ENCODE measurements at places on chromosomes 6 and 20. TPM values are rescaled to one million over a fixed set of nuclear protein-coding genes. Genes with fewer than 3 reads are reported as not detected.

GRCh38 chr6:11108726-11109125 lies 2.8 kb downstream of the ERVFRD-1 start:
- no peak for DNase-seq
- H3K4me1 ChIP-seq, result peaks cover 21% of the 10 kb centered on the region
- H3K4me3 ChIP-seq, result no peak overlapping the region
- peaks cover 16% of the 10 kb centered on the region for H3K36me3 ChIP-seq
- H3K27me3 ChIP-seq, result no peaks in the 10 kb centered on the region

DNA sequence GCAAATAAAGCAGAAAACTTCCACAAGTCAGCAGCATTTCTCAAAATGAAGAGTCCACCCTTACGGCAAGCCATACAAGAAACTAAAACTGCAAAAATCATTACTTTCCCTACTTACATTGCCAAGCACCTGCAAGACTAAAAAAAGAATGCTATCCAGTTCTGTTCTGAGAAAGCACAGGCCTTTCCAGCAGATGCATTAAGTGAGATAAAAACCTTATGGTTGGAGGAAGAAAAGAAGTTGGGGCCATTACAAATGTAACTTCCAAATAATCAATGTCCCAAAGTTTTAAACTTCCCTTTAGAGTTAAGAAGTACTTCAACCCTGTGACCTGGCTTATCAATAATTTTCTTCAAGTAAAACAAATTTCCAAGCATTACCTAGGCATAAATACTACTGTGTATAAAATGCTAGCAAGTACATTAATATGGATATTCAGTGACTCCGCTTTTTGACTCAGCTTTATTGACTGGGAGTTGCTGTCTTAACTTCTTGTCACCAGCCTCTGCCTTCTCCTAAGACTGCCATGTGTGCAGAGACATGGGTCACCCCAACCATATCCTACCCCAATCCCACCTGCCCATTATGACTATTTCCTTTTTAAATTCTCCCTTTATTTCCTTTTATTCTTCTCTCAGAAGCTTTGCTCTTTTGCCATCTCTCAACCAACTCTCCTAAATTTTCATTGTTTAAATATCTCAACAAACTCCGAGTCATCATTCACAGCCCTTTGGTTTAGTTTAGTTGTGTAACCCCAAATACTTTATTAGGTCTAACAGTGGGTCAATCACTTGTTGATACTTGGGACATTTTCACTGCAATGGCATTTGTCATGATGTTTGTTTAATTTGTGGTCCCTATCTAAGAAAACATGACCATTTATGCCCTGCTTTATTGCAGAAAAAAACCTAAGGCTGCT lies 49.7 kb downstream of the SLC22A23 start:
- H3K4me3 ChIP-seq, result no peak overlapping the region
- no peak for DNase-seq
- no peaks in the 10 kb centered on the region for H3K27me3 ChIP-seq
- peaks cover 58% of the 10 kb centered on the region for H3K4me1 ChIP-seq

SLC17A3 gene
- not detected for total RNA-seq

DNA sequence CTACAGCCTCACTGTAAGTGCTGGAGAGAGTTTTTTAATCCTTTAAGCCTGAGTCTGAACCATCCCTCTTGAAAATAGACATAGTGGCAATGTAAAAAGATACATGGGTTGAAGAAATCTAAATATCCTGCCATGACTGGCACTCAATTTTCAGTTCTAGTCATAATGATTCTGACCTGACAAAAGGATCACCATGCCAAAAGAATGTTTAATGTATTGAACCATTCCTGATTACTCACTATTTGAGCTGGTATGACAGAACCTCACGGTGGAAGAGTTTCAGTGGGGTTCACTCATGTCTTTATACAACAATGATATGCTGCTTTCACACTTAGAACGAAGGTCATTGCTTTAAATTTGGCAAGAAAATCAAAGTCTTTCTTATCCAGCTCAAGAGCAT lies 93.4 kb downstream of the HIVEP2 start:
- H3K27me3 ChIP-seq, result no peaks in the 10 kb centered on the region
- no peaks in the 10 kb centered on the region for H3K36me3 ChIP-seq
- peak overlapping the region; percentile 79 for H3K27ac ChIP-seq

TSBP1 gene
- total RNA-seq, result not detected

- H3K4me3 ChIP-seq, result no peak overlapping the region
- no peak overlapping the region for H3K27ac ChIP-seq
- H3K36me3 ChIP-seq, result no peaks in the 10 kb centered on the region
These were observed 14.5 kb upstream of the RGS17 start for GRCh38 chr6:153145591-153145990.

DNA sequence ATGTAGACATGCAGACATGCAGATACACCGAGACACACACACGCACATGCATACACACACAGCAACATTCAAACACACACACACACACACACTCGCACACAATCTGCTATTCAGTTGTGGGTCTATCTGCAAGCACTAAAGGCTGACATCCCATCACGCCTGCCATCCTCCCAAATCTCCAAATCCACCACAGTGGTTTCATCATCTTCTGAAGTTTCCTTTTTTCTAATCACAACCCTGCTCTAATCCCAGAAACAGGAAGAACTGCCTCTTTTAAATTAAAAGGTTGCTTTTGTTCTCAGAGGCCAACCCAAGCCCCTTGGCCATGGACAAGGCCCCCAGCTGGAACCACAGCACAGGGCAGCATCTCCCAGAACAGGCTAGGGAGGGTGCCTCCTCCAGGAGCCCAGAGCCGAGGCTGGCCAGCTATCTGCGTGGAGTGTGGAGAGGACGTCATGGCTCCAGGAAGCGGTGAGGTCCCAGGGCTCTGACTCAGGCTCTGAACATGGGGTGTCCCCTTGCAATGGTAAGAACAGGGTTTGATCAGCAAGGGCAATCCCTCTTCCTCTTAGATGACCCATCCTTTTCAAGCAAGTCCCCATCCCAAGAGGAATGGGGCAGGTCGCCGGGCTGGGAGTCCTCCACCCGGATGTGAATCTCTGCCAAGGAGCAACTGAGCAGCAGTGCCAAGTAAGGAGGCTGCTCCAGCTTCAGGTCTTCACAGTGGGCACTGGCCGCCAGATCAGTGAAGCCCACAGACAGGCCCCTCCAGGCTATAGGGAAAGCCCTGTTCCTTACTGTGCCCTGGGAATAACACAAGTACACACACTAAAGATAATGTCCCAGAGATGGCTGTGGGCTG lies 14.7 kb downstream of the FOXF2 start:
- H3K27ac ChIP-seq, result no peak overlapping the region
- no peaks in the 10 kb centered on the region for H3K36me3 ChIP-seq
- no peak for DNase-seq
- H3K27me3 ChIP-seq, result peaks cover 40% of the 10 kb centered on the region
- no peak overlapping the region for H3K4me3 ChIP-seq

GRCh38 chr6:4210629-4211419 lies 75.4 kb upstream of the ECI2 start:
- no peaks in the 10 kb centered on the region for H3K36me3 ChIP-seq
- no peak overlapping the region for H3K27ac ChIP-seq
- no peak overlapping the region for H3K4me3 ChIP-seq
- no peak for DNase-seq

- no peaks in the 10 kb centered on the region for H3K4me1 ChIP-seq
- H3K4me3 ChIP-seq, result peak overlapping the region; percentile 98
- H3K27ac ChIP-seq, result peak overlapping the region; percentile 99
- DNase-seq, result no peak
These were observed 585 bp downstream of the PSMB9 start for GRCh38 chr6:32854376-32855178.

PPARD gene
- total RNA-seq, result 27.1 TPM

GRCh38 chr6:142935553-142936517 lies 9.1 kb downstream of the HIVEP2 start:
- H3K27me3 ChIP-seq, result no peaks in the 10 kb centered on the region
- peaks cover 4% of the 10 kb centered on the region for H3K4me1 ChIP-seq
- H3K27ac ChIP-seq, result no peak overlapping the region
- H3K4me3 ChIP-seq, result no peak overlapping the region
- H3K36me3 ChIP-seq, result peaks cover 11% of the 10 kb centered on the region

Data from type B pancreatic cell (in vitro differentiated cells).